ENCODE measurements at places on chromosomes 6 and 20. TPM values are rescaled to one million over a fixed set of nuclear protein-coding genes. Genes with fewer than 3 reads are reported as not detected.

Gene EDN1
- 6.1 TPM for polyA plus RNA-seq

Gene UST
- polyA plus RNA-seq: 6.3 TPM

Gene WFDC8
- polyA plus RNA-seq: not detected

Gene ETV7
- polyA plus RNA-seq: 2.6 TPM

Gene MAPK13
- 28.7 TPM for polyA plus RNA-seq

Gene NOX3
- not detected for polyA plus RNA-seq

Gene OR12D3
- polyA plus RNA-seq: not detected

Gene VPS52
- 22.6 TPM for polyA plus RNA-seq

Gene FBXO5
- 2.2 TPM for polyA plus RNA-seq

Gene GOPC
- polyA plus RNA-seq: 9.9 TPM

Gene UNC5CL
- polyA plus RNA-seq: 13.0 TPM

Gene ERMARD
- 41.9 TPM for polyA plus RNA-seq

Gene SCUBE3
- polyA plus RNA-seq: 0.23 TPM

Gene MLIP
- polyA plus RNA-seq: 0.48 TPM

Gene GPLD1
- polyA plus RNA-seq: 0.44 TPM

Gene PI16
- polyA plus RNA-seq: 1.2 TPM

Gene PDYN
- polyA plus RNA-seq: not detected

Gene LINC00237
- not detected for polyA plus RNA-seq

Gene CLPSL1
- not detected for polyA plus RNA-seq

Gene TRIM10
- not detected for polyA plus RNA-seq

Gene HTR1E
- polyA plus RNA-seq: 0.43 TPM

Gene ELOVL5
- polyA plus RNA-seq: 7.2 TPM

Gene ME1
- 28.1 TPM for polyA plus RNA-seq

Gene TFAP2A
- 10.1 TPM for polyA plus RNA-seq

Gene SYNE1
- polyA plus RNA-seq: 13.5 TPM

Gene SLC12A5
- polyA plus RNA-seq: 5.5 TPM

Gene SOX18
- 6.2 TPM for polyA plus RNA-seq

Gene RIPOR2
- 2.6 TPM for polyA plus RNA-seq

Gene MEI4
- polyA plus RNA-seq: not detected

Gene BFSP1
- not detected for polyA plus RNA-seq

Gene ARMC12
- polyA plus RNA-seq: 2.0 TPM

Gene VWA7
- 1.4 TPM for polyA plus RNA-seq

Gene GRIK2
- 0.06 TPM for polyA plus RNA-seq

Gene MOG
- not detected for polyA plus RNA-seq

Gene KIF16B
- 8.6 TPM for polyA plus RNA-seq

Gene TOX2
- polyA plus RNA-seq: 15.1 TPM

Gene IMPG1
- not detected for polyA plus RNA-seq

Gene OR2J3
- polyA plus RNA-seq: not detected

Gene RARS2
- 33.5 TPM for polyA plus RNA-seq

Gene XKR7
- polyA plus RNA-seq: 0.06 TPM

Gene GSTA2
- 7.6 TPM for polyA plus RNA-seq

Gene COL9A3
- polyA plus RNA-seq: 2.4 TPM

Gene COL20A1
- not detected for polyA plus RNA-seq

Gene ZNF311
- 0.50 TPM for polyA plus RNA-seq

Gene KCNS1
- polyA plus RNA-seq: not detected

Gene HLA-DQB1
- polyA plus RNA-seq: 94.5 TPM

Gene NFATC2
- polyA plus RNA-seq: 3.2 TPM

Gene ZNF343
- polyA plus RNA-seq: 4.4 TPM

Gene EGFL8
- polyA plus RNA-seq: 30.3 TPM

Gene GSS
- polyA plus RNA-seq: 41.5 TPM
